Ovary (tissue), 10 donors: ENCODE measurements at places on chromosomes 7 and 10. TPM values are rescaled to one million over a fixed set of nuclear protein-coding genes. Genes with fewer than 3 reads are reported as not detected.

The GPR85 gene
- total RNA-seq, result not detected

The ABLIM1 gene
- 157 TPM for total RNA-seq

The TAS2R41 gene
- not detected for total RNA-seq

The SHTN1 gene
- total RNA-seq, result 20.5 TPM

The TCAF2 gene
- 3.0 TPM for total RNA-seq

The SGPL1 gene
- 42.6 TPM for total RNA-seq

The NKX1-2 gene
- not detected for total RNA-seq

The NEURL1 gene
- total RNA-seq, result 2.4 TPM

The ADAM22 gene
- total RNA-seq, result 4.9 TPM

The DOCK1 gene
- total RNA-seq, result 55.5 TPM

The SEMA3D gene
- 6.1 TPM for total RNA-seq

The C10orf67 gene
- total RNA-seq, result 0.35 TPM

The SFTPA1 gene
- 0.40 TPM for total RNA-seq

The VGF gene
- 0.20 TPM for total RNA-seq

The GIMAP5 gene
- 7.9 TPM for total RNA-seq

The SLC18A3 gene
- total RNA-seq, result not detected

The GNAT3 gene
- total RNA-seq, result not detected

The BLNK gene
- total RNA-seq, result 2.2 TPM

The SEMA3C gene
- total RNA-seq, result 60.5 TPM

The AKR1C1 gene
- total RNA-seq, result 21.8 TPM

The KIAA1217 gene
- total RNA-seq, result 20.5 TPM

The PROSER2 gene
- 4.4 TPM for total RNA-seq

The NAT16 gene
- total RNA-seq, result not detected
